Inflammatory macrophage treated with lipopolysaccharide for 4 hours (primary cell): ENCODE measurements at places on chromosomes 11 and 22.

GRCh38 chr22:48743601-48744282 lies 1083.9 kb downstream of the BRD1 start:
- DNase-seq: no peak

GRCh38 chr11:11588243-11588642 lies 33.6 kb downstream of the GALNT18 start:
- DNase-seq: no peak

DNA sequence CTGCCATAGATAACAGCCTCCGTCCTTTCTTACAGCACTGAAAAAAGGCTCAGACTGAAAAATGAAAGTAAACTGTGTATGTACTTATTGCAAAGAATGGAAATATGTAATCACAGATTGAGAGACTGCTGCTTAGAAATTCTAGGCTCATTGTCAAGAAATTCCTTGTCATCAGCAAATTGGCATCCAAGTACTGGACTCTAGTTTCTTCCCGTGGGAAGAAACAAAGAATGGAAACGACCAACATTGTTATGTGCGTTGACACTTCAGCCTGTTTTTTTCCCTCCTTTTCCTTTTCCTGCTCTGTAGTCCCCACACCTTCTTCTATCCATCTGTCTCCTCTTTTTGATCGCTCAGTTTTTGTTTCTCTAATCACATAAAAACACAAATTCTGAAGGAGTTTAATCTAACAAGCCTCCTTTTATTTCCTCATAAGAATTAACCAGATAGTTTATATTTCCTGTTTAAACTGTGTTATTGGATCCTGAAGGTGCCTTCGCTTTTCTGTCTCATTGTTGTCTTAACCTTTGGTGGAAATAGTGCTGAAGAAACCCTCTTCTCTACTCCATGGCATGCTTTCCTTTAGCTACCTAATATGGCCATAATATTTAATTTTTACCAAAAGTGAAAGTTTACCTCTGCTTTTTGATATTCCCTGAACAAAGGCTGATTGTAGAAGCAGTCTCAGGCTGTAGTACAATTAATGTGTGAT lies 20.0 kb upstream of the CASP12 start:
- DNase-seq: peak; percentile 35

GRCh38 chr11:123080015-123080414 lies 18.1 kb upstream of the HSPA8 start:
- no peak for DNase-seq

DNA sequence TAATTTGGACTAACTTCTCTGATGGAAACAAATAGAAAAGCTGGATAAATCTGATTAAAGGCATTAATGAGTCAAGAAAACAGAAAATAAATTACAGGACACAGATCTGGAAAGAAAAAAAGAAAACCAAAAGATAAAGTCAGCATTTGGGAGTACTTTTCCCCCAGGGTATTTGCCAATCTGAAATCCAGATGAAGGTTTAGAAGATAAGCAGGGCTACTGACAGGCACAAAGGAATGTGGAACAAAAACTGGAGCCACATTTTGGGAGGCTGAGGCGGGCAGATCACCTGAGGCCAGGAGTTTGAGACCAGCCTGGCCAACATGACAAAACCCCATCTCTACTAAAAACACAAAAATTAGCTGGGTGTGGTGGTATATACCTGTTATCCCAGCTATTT lies 57.2 kb downstream of the SBF2 start:
- no peak for DNase-seq

GRCh38 chr11:94793002-94793401 lies 24.8 kb downstream of the AMOTL1 start:
- no peak for DNase-seq

GRCh38 chr11:20042045-20042639 lies 118.1 kb downstream of the DBX1 start:
- no peak for DNase-seq

DNA sequence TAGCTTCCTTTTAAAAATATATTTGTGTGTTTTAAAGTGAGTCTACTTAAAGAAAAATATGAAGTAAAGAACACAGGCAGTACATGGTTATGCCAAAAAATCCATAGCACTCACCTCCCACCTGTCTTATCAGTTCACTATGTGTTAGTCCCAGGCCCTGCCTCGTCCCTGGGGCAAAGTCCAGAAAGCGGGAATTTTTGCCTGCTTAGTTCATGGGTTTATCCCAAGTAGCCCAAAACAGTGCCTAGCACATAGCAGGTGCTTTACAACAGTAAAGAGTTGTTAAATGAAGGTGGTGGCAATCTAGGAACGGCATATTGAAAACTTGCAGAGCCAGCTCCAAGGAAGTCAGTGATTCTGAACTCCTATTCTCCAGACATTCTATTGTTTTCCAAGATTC lies 154.0 kb downstream of the MN1 start:
- DNase-seq: no peak

- no peak for DNase-seq
These were observed 230.9 kb upstream of the SESN3 start for GRCh38 chr11:95461858-95462257.

DNA sequence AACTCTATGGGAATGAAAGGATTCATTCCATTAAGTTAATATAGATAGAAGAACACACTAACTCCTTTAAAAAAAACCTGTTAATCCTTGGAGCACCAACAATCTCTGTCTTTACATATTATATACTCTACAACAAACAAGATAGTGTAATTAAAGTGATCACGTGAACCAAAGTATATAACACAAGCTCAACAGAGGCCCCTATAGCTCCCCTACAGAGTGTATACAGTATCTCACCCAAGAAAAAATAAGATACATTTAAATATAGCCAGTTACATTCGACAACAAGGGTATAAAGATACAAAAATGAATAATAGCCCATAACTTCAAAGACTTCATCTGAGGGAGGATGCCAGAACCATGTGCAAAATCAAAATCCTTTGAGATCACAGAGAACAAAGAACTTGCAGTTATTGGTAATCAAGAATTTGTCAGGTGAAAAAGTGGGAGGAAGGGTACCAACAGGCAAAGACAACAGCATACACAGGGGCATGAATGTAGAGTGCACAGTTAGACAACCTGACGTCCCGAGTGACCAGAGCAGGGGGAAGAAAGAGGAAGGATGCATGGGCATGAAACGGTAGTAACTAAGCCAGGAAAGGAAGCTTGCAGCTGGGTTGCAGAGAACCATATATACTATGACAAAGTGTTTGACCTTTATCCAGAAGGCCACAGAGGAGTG lies 4.7 kb downstream of the FCHSD2 start:
- DNase-seq: peak; percentile 46

- DNase-seq: peak; percentile 82
These were observed 11.8 kb upstream of the MIEF1 start for GRCh38 chr22:39490135-39490798.

DNA sequence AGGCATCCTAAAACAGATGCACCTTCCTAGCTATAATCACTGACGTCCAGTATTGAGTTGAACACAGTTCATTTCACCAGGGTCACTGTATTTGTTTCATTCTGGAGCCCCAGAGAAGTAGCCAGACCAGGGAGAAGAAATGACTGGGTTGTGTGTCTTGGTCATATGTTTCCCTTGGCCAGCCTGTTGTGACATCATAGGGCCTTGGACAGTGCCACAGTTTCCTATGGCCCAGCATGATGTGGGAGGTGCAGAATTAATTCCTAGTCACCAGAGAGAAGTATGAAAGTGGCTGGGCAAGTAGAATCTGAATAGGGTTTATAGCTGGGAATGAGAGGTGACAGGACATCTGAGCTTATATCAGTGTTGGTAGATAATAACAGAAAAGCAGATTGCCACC lies 84.0 kb upstream of the ZBED5 start:
- peak; percentile 53 for DNase-seq

- DNase-seq: no peak
These were observed 486 bp downstream of the PCNX3 start for GRCh38 chr11:65615950-65616574.

DNA sequence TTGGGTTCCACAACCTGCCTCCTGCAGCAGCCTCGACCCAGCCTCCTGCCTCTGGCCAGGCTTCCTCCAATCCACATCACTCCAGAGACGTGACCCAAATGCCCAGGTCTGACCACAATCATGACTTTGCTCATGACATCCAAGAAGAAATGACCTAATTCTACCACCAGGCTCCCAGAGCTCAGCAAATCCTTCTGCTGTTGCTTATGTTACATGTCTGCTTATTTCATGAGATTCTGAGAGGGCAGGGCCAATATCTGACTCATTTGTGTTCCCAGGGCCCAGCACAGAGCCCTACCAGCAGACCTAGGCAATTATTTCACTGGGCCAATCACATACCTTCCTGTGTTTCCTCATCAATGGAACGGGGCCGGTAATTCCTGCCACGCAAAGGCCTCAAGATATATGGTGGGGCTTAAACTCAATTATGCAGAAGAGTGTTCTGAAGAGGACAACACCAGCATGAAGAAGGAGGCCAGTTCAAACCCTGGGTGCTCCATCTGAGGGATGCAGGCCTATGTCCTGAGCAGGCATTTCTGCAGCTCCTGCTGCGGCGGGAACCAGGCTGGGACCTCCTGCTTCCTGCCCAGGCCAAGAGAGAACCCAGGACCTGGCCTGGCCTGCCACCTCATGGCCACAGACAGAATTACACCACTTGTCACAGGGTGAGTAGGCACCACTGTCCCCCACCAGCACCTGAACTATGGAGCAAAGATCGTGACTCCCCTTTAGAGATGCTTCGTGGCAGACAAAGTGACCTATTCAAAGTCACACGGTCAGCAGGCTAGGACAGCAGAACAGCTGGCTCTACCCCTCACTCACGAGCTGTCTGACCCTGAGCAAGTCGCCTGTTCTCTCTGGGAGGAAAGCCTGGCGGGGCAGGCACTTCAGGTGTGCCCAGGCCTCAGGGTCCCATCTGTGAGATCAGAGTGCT lies 5.9 kb downstream of the CENPM start:
- DNase-seq: peak; percentile 76

DNA sequence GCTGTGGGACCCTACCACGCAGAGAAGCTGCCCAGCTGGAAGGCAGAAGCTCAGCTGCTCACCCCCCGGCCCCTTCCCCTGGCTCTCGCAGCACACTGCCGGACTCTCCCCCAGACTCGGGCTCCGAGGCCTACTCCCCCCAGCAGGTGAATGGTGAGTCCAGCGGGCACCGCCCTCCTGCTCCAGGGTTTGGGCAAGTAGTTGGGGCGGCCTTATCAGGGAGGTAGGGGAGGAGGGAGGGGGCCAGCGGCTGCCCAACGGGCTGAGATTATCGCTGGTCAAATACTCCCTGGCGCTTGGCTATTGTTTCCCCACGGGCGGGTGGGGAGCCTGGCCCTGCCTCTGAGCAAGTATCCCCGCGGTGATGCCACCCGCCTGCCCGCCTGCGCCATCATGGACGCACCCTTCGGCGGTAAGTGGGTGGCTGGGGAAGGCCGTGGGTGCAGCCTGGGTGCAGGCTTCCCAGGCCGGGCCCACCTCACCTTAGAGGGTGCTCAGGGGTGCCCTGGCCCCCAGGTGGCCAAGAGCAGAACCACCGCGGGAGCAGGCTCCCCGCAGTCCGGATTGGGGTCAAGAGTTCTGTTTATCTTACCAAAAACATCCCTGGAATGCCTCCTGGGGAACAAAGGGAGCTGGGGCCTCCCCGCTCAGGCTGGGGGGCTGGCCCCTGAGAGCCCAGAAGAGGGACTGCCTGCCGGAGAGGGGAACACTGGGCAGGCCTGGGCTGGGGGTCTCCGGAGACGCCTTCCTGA lies 16.9 kb downstream of the MYRF start:
- DNase-seq: no peak

- DNase-seq: no peak
These were observed 6.6 kb upstream of the NXPE1 start for GRCh38 chr11:114566276-114566675.
